ENCODE measurements at places on chromosomes 2 and 18.

GRCh38 chr18:49904871-49905555 is 91.7 kb upstream of the ACAA2 start:
- DNase-seq: no peak

GRCh38 chr2:5254791-5255332 is 437.3 kb upstream of the SOX11 start:
- DNase-seq: no peak

DNA sequence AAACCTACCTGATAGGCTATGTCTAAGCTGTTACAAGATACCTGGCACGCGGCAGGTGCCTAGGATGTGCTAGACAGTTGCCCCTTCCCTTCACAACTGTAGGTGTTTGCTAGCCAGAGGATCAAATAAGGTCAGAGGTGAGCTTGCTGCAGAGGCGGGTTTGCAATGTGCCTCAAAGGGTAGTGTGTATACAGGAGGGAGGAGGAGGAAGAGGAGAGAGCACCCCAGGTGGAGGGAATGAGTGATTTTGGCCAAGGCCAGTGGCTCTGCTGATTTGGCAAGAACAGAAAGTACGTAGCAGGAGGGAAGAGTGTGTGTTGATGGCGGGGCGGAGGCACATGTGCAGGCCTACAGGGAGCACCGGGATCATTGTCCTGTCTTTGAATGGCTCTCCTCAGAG is 236.5 kb downstream of the HAUS1 start:
- no peak for DNase-seq

DNA sequence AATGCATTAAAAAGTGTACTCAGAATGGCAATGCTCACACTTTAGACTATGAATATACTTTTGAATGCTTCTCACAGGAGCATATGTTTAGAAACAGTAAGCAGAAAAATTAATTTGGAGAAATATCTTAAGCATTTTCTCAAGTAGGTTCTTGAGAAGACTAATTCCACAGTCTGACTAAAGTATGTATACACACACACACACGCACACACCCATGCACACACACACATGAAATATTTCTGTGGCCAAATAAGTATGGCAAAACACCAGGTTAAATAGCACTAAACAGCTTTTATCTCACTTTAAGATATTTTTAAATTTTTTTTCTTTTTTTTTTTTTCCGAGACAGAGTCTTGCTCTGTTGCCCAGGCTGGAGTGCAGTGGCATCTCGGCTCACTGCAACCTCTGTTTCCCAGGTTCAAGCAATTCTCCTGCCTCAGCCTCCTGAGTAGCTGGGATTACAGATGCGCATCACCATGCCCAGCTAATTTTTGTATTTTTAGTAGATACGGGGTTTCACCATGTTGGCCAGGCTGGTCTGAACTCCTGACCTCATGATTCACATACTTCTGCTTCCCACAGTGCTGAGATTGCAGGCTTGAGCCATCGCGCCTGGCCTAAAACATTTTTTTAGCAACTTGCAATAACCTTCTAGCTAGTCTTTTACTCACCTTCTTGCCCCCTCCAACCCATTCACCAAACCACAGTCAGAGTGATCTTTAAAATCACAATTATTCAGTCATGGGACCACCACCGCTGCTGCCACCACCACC is 67.5 kb upstream of the SCG2 start:
- no peak for DNase-seq

DNA sequence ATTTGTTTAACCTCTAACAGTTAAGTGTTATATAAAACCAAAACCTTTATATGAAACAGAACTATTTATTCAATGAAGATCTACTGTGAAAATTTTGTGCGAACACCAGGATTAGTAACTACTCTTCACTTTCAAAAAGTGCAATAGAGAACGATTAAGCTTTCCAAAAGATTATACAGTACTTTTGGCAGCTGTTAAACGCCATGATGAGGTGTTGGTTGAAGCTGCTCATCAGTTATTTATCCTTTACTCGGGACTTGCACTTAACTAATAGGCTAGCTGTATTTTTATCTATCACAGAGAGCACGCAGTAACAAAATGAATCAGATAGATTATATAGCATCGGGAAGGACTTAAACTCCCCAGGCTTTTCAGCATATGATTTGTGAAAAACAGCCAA is 113.6 kb downstream of the GCA start:
- no peak for DNase-seq

GRCh38 chr2:178804791-178805190 is 2.4 kb downstream of the TTN start:
- DNase-seq: no peak

- no peak for DNase-seq
Observed at GRCh38 chr2:46270384-46270783, 26.8 kb upstream of the EPAS1 start.

DNA sequence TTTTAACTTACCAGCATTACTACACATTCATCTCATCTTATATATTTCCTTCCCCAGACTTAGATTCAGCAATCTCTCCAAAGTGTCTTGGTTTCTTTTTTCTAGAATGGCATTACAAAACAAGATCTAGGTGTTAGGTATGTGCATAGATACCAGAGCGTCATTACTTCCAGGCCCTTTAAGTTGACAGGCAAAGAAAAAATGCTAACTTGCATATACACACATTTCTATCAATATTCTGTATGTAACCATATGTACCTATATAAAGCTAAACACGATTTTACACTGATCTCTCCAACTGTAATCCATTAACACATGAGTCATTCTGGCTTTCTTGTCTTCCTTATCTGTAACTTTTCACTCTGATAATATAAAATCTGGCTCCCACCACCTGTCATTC is 503.8 kb upstream of the NRXN1 start:
- no peak for DNase-seq

DNA sequence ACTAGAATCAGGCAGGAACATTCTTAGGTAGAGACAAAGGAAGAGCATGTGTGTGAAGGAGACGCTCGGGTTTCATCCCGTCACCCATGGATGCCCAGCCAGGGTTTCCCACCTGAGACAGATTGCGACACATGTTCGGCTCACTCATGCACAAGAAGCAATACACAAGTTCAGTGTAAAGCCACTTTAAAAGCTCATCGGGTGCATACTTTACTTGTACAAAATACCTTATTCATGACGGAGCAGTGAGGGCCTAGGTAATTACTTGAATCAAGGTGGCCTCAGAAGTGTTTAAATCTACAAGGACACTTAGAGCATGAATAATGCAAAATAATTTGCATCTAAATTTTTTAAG is 42.0 kb downstream of the ZEB2 start:
- DNase-seq: no peak

DNA sequence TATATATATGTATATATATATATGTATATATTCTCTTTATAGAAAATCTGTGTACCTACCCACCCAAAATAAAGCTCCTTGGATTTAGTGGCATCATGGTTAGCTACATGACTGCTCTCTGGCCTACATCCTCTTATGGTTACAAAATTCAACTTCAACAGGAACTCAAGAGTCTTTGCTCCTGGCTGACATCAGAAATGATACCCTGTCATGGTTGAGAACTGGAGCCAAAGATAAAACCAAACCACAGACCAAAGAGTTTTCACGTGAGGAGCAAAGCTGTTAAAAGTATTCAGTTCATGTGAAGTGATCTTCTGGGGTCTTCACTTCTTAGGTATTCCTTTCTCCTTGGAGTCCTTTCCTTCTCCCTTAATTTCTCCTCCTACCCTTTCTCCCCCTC is 476.3 kb downstream of the SOX11 start:
- no peak for DNase-seq

DNA sequence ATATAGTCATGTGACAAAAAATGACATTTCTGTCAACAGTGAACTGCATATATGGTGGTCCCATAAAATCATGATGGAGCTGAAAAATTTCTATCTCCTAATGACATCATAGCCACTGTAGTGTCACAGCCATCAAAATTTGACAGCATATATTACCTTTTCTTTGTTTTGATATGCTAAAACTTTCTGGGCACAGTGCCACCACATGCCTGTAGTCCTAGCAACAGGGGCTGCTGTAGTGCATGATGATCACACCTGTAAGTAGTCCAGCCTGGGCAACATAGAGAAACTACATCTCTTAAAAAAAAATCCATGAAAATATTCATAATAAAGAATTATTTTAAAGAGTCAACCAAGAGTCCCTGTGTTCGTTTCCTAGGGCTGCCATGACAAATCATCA is 155.5 kb upstream of the SERTAD2 start:
- no peak for DNase-seq

- no peak for DNase-seq
Observed at GRCh38 chr18:34729264-34729663, 19.2 kb downstream of the DTNA start.
